ENCODE measurements at places on chromosomes 7 and 10.

GRCh38 chr7:11237742-11238141, 264.1 kb downstream of the PHF14 start:
- H3K4me1 ChIP-seq: peaks cover 2% of the 10 kb centered on the region
- H3K27ac ChIP-seq: no peak overlapping the region
- H3K27me3 ChIP-seq: no peaks in the 10 kb centered on the region

GRCh38 chr7:88072715-88073055, 138.6 kb downstream of the ADAM22 start:
- H3K4me1 ChIP-seq: no peaks in the 10 kb centered on the region
- H3K27me3 ChIP-seq: no peaks in the 10 kb centered on the region
- DNase-seq: no peak

GRCh38 chr10:96646301-96646700, 59.5 kb upstream of the TM9SF3 start:
- H3K27me3 ChIP-seq: peaks cover 6% of the 10 kb centered on the region
- no peak overlapping the region for H3K4me3 ChIP-seq
- peaks cover 4% of the 10 kb centered on the region for H3K4me1 ChIP-seq
- H3K27ac ChIP-seq: no peak overlapping the region
- no peaks in the 10 kb centered on the region for H3K36me3 ChIP-seq

DNA sequence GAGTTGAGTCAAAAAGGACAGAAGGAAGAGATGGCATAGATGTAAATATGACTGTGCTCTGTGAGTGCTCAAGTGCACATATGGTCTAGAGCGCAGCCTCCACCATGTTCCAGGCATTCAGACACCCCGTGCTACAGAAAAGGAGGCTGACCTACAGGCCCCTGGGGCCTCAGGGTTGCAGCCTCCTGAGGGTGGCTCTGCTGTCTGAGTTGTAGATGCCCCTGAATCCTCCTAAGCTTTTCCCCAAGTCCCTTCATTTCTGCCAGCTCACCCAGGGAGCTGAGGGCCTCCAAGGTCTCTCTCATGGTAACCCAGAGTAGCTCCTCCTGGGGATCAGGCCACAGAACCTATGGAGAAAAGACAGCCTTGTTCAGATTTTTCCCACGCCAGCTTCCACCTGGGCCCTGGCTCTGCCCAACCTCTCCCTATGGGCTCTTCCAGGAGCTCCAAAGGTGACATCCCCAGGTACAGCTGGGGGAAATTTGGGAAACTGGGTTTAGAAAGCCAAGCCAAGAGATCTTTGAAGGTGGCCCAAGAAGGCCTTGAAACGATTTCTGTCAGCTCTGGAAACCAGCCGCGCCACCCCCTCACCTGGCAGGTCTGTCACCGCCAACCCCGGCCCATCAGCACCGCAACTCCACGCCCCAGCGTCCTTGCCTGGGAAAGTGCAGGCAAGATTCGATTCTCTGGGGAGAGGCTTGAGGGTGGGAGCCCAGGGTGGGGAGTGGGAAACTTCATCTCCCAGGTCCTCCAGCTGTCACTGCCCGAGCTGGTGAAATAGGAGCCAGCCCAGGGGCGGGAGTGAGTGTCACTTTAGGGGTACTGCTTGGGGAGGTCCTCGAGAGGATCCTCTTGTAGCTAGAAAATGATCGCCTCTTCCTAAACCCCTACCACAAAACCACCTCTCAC, 2.4 kb downstream of the ZNF467 start:
- peaks cover 27% of the 10 kb centered on the region for H3K4me1 ChIP-seq
- peak overlapping the region; percentile 41 for H3K4me3 ChIP-seq
- H3K27me3 ChIP-seq: peaks cover 64% of the 10 kb centered on the region
- DNase-seq: no peak
- no peaks in the 10 kb centered on the region for H3K36me3 ChIP-seq

DNA sequence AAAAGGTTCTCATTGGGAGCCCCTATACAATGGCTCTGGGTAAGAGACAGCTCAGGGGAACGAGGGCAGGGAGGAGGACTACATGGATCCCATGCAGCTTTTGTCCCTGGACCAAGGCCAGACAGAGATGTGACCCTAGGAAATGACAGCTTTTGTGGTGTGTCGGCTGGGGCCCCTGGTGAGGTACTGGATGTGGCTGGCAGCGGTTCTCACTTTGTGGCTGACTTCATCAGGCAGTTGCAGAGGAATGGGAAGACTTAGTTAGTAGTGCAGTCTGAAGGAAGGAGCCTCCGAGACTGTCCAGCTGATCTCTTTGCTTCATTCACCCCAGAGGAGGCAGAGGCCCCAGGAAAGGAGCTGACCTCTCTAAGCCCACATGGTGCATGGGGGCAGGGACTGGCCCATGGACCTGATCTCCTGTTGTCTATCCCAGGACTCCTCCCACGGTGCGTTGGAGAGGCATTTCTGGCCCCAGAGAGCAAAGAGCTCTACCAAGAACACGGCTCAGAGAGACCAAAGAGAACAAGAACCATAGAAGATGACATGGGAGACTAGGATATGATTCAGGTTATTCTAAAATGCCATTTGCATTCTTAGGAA, 202.9 kb downstream of the RPS24 start:
- H3K36me3 ChIP-seq: no peaks in the 10 kb centered on the region
- no peak for DNase-seq
- no peaks in the 10 kb centered on the region for H3K4me1 ChIP-seq

- DNase-seq: no peak
- no peaks in the 10 kb centered on the region for H3K27me3 ChIP-seq
- H3K4me3 ChIP-seq: no peak overlapping the region
- peaks cover 2% of the 10 kb centered on the region for H3K4me1 ChIP-seq
Measured at GRCh38 chr10:77034240-77034639, 603.4 kb downstream of the KCNMA1 start.

GRCh38 chr7:101731502-101732084, 85.8 kb upstream of the CUX1 start:
- no peak overlapping the region for H3K4me3 ChIP-seq
- peaks cover 17% of the 10 kb centered on the region for H3K4me1 ChIP-seq
- H3K27me3 ChIP-seq: no peaks in the 10 kb centered on the region
- no peak overlapping the region for H3K27ac ChIP-seq
- DNase-seq: no peak

GRCh38 chr7:134636008-134636449, 10.6 kb upstream of the BPGM start:
- DNase-seq: no peak
- no peak overlapping the region for H3K4me3 ChIP-seq
- peak overlapping the region; percentile 53 for H3K27ac ChIP-seq
- H3K27me3 ChIP-seq: no peaks in the 10 kb centered on the region
- H3K4me1 ChIP-seq: no peaks in the 10 kb centered on the region
- no peaks in the 10 kb centered on the region for H3K36me3 ChIP-seq

DNA sequence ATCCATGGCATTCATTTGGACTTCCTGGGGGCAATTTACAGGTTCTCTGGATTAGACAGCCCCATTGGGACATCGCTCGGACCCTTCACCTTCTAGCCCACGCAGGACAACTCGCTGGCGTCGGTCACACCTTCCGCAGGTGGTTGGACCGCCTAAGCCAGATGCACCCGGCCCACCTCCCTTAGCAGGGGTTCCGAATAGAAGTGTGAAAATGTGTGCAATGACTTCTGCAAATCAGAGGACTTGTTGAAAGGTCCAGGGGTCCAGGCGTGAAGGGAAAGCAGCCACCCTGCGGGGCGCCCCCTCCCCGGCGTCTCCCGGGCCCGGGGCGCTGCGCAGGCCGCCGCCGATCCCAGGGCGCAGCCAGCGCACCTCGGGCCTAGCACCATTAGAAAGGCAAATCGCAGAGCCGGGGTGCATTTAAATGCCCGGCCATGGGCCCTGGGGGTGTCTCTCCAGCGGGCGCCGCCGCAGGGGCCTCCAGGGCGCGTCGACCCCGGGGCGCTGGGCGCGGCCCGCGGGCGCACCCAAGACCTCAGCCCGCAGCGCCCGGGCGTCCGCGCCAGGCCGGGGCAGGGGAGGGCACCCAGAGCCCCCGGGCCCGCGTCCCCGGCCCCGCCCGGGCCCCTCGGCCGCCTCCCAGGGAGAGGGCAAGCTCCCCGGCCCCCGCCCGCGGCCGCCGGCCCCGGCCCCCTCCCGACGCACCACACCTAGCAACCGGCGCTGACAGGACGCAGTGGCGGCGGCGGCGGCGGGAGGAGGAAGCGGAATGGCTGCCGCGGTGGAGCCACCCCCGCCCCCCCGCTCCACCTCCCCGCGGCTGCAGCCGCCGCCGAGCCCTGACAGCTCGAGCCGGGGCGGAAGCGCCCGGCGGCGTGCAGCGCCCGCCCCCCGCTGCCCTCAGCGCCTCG, 1.2 kb downstream of the JAZF1 start:
- H3K4me3 ChIP-seq: peak overlapping the region; percentile 68
- no peaks in the 10 kb centered on the region for H3K36me3 ChIP-seq
- peak overlapping the region; percentile 30 for H3K27ac ChIP-seq
- H3K27me3 ChIP-seq: no peaks in the 10 kb centered on the region
- peak; percentile 62 for DNase-seq
- H3K4me1 ChIP-seq: peaks cover 16% of the 10 kb centered on the region

DNA sequence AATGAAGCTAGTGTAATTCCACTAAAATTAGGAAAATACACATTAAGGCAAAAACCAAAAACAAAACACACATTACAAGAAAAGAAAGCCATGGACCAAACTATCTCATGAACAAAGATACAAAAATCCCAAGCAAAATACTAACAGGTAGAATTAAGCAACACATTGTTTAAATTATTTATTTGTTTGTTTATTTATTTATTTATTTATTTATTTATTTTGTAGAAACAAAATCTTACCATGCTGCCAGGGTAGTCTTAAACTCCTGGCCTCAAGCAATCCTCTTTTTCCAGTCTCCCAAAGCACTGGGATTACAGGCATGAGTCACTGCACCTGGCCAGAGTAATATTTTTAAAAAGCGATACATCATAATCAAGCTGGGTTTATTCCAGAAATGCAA, 6.8 kb upstream of the SLC29A3 start:
- no peaks in the 10 kb centered on the region for H3K27me3 ChIP-seq
- no peaks in the 10 kb centered on the region for H3K36me3 ChIP-seq
- no peak for DNase-seq
- H3K4me3 ChIP-seq: no peak overlapping the region

DNA sequence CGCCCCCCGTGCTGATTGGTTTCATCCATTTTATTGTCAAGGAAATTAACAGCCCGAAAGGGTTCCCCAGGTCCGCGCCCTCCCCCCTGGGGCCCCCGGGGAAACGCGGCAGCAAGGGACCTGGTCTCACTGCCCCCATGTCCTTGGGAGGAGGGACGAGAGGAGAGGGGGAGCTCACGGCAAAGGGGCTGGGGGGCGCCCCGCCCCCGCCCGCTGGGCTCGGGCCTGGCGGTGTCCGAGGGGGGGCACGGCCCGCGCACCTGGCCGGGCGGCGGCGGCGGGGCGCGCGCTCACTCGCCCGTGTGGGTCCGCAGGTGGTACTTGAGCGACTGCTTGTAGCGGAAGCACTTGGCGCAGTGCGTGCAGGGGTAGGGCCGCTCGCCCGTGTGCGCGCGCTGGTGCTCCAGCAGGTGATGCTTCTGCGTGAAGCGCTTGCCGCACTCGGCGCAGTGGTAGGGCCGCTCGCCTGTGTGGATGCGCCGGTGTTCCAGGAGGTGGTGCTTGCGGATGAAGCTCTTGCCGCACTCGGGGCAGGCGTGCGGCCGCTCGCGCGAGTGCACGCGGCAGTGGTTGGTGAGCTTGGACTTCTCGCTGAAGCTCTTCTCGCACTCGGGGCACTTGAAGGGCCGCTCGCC, 29.3 kb downstream of the ZNF777 start:
- H3K27me3 ChIP-seq: no peaks in the 10 kb centered on the region
- DNase-seq: no peak
- no peak overlapping the region for H3K27ac ChIP-seq
- no peaks in the 10 kb centered on the region for H3K4me1 ChIP-seq
- H3K36me3 ChIP-seq: peaks cover 48% of the 10 kb centered on the region
- no peak overlapping the region for H3K4me3 ChIP-seq

- no peak overlapping the region for H3K27ac ChIP-seq
- no peak overlapping the region for H3K4me3 ChIP-seq
- peak; percentile 54 for DNase-seq
- H3K27me3 ChIP-seq: peaks cover 3% of the 10 kb centered on the region
Measured at GRCh38 chr7:105934572-105935185, 28.4 kb upstream of the CDHR3 start.

- H3K27me3 ChIP-seq: no peaks in the 10 kb centered on the region
- H3K4me3 ChIP-seq: no peak overlapping the region
- no peaks in the 10 kb centered on the region for H3K4me1 ChIP-seq
Measured at GRCh38 chr10:74171625-74172024, 20.6 kb downstream of the ADK start.

DNA sequence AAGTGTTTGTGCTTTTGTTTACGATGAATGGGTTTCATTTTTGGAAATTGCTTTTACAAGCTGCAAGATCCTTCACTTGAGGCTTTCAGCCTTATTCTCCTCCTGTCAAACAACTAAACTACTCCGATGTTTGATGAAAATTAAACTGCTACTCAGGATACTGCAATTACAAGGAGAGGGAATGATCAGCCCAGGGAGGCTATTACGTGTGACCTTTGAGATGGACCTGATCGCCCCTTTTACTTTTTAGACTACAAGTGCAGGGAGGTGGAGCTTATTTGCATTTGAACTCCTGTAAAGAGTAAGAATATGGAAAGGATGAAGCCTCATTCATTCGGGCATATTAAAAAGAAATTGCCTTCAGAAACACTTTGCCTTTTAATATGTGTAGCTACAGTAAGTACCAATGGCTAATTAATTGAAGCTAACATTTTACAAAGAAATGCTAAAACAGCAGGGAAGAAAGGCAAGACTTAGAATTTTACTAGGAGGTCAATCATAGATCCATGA, 219.1 kb downstream of the PHTF2 start:
- no peak for DNase-seq
- peaks cover 6% of the 10 kb centered on the region for H3K4me1 ChIP-seq
- peaks cover 3% of the 10 kb centered on the region for H3K27me3 ChIP-seq
- H3K27ac ChIP-seq: no peak overlapping the region

GRCh38 chr7:83159731-83160130, 3.0 kb downstream of the PCLO start:
- peaks cover 3% of the 10 kb centered on the region for H3K4me1 ChIP-seq
- no peak overlapping the region for H3K27ac ChIP-seq
- no peaks in the 10 kb centered on the region for H3K36me3 ChIP-seq
- no peak for DNase-seq
- no peak overlapping the region for H3K4me3 ChIP-seq

- H3K27me3 ChIP-seq: no peaks in the 10 kb centered on the region
- H3K27ac ChIP-seq: no peak overlapping the region
- DNase-seq: peak; percentile 9
- H3K4me3 ChIP-seq: no peak overlapping the region
- H3K36me3 ChIP-seq: no peaks in the 10 kb centered on the region
- H3K4me1 ChIP-seq: peaks cover 14% of the 10 kb centered on the region
Measured at GRCh38 chr10:125232841-125233240, 72.5 kb upstream of the CTBP2 start.

GRCh38 chr7:39507866-39508551, 58.2 kb upstream of the YAE1 start:
- no peak for DNase-seq
- H3K27me3 ChIP-seq: peaks cover 8% of the 10 kb centered on the region
- no peak overlapping the region for H3K27ac ChIP-seq
- H3K4me3 ChIP-seq: no peak overlapping the region

DNA sequence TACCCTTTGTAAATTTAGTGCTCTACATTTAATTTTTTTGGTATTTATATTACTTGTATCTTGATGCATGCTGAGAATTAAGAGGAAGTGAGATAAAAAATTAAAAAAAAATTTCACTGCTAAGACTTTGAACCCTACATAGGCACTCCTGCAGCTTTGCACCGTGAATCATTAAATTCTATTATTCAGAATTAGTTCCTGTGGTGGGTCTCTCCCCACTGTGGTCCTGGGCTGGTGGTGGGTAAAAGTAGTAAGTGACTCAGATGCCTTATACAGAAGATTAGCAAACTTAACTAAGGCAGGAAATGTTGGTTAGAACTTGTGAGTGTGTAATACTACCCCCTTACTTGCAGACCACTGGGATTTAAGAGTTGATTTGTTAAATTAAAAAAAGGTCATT, 72.6 kb downstream of the AP3M1 start:
- no peaks in the 10 kb centered on the region for H3K27me3 ChIP-seq
- H3K4me3 ChIP-seq: no peak overlapping the region
- peak overlapping the region; percentile 97 for H3K27ac ChIP-seq
